LNCaP clone FGC (cell line): ENCODE measurements at places on chromosomes 1 and 21.

DNA sequence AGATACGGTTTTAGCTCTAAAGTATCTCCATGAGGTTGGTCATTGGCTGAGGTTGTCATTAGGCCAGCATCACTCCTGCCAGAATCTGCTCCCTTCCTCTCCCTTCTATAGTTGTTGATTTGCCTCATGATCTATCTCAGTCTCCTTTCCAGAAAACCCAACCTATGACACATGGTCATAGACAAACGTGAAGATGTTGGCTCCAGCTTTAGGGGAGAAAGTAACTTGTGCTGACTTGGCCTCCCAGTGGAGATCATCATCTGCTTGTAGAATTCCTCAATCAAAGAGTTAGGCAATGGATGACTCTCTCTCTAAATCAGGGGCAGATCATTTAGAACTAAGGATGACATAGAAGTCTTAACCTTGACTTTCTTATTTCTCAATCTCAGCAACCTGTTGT is 894.4 kb downstream of the TTLL7 start:
- no peak for DNase-seq

DNA sequence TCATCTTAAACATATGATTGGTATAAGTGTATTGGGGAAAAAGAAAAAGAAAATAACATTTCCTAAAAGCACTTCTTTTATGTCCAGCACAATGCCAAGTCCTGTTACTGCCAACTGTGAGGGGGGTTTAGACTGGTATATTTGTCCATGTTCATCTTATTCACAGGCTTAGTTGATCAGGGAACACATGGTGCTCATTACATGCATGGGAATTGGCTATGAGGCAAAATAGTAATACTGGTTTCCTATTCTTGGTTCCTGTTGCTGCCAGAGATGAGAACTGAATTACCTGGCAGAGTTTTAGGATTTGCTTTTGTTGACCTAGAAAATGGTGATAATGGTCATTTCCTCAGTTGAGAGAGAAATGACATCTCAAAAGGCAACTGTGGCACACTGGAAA is 398.8 kb downstream of the DUSP10 start:
- DNase-seq = no peak

GRCh38 chr21:32587120-32587519 is 1.8 kb upstream of the TCP10L start:
- no peak for DNase-seq

DNA sequence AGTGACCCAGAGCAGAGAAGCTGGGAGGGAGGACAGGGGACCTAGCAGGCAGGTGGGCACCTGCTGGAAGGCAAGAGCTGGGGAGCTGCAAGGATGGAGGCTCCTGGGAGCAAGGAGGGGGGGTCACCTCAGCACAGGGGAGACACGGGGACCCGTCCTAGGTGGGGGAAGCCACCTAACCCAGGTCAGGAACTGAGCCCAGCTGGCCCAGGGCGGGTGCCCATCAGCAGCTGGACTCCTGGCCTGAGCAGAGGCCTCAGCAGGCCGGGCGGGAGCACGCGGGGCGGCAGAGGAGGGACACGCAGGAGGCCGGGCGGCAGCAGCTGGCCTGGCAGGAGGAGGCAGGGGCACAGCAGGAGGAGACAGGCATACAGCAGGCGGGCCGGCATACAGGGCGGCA is 949 bp downstream of the KRTAP10-1 start:
- no peak for DNase-seq

DNA sequence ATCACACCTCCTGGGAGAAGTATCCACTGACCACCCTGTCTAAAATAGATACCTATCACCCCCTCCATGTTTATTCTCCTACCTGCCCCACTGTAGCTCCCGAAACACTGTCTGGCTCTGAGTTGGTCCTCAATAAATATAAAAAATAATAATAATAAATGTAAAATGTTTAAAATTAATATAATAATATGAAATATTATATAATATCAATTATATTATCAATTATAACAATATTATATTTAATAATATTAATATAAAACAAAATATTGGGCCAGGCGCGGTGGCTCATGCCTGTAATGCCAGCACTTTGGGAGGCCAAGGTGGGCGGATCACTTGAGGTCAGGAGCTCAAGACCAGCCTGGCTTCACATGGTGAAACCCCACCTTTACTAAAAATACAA is 52.3 kb upstream of the TIAM1 start:
- DNase-seq = no peak

DNA sequence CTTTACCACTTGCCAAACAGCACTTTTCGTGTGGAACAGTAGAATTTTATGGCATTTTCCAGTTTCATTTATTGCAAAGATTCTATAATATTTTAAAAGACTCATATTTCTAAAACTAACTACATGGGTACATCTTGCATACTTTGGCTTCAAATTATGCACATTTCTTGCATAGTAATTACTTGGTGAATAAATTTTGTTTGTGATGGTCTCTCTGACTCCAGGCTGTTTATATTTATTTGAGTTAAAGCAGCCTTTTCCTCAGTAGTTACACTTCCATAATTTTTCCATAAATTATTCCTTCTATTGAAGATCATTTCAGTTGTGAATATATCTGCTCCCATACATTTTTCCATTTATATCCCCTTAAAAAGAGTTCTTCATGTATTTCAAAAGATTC is 6.9 kb upstream of the NHLH2 start:
- DNase-seq = no peak

DNA sequence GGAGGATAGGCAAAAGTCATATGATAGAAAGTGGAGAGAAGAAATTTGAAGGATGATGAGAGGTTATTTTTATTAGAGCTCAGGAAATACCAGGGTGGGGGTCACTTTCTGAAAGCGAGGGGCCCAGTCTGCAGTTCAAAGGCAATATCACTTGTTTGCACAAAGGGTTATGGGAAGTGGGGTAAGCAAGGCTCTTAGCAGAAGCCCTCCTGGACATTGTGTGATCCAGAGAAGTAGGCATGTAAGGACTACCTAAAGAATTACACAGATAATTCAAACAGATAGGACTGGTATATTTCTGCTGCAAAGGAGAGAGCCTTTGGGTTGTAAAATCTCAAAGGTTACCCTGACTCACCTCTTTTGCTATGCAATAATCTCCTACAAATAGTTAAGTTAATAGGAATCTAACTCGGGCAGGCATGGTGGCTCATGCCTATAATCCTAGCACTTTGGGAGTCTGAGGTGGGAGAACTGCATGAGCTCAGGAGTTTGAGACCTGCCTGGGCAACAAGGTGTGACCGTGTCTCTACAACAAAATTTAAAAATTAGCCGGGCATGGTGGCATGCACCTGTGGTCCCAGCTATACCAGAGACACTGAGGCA is 25.2 kb upstream of the PRRC2C start:
- DNase-seq = no peak

DNA sequence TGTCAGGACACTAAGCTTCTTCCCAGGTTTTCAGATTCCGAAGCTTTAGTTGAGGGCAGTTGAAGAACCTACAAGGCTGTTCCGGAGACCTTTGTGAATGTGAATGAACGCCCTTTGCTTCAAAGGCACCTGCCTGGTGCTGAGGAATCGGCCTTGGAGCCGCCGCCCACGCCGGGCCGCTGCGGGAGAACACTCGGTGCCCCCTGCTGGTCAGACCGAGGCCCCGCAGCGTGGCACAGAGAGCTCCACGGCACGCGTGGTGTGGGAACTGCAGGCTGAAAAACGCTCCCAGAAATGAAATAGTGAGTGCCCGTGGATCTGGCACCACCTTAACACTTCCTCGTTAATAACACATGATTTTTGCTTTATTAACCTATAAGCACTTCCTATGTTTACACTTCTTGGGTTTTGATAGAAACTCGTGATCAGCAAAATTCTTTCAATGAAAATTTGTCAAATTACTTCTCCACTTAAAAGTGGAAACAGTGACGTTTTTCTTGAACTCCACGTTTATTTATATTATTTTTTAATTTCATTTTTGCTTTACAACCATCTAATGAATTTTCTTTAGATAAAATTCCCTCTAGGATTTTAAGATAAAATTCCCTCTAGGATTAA is 460.6 kb downstream of the DSCAM start:
- no peak for DNase-seq

GRCh38 chr1:56901716-56902115 is 47.1 kb downstream of the C8A start:
- DNase-seq = no peak

DNA sequence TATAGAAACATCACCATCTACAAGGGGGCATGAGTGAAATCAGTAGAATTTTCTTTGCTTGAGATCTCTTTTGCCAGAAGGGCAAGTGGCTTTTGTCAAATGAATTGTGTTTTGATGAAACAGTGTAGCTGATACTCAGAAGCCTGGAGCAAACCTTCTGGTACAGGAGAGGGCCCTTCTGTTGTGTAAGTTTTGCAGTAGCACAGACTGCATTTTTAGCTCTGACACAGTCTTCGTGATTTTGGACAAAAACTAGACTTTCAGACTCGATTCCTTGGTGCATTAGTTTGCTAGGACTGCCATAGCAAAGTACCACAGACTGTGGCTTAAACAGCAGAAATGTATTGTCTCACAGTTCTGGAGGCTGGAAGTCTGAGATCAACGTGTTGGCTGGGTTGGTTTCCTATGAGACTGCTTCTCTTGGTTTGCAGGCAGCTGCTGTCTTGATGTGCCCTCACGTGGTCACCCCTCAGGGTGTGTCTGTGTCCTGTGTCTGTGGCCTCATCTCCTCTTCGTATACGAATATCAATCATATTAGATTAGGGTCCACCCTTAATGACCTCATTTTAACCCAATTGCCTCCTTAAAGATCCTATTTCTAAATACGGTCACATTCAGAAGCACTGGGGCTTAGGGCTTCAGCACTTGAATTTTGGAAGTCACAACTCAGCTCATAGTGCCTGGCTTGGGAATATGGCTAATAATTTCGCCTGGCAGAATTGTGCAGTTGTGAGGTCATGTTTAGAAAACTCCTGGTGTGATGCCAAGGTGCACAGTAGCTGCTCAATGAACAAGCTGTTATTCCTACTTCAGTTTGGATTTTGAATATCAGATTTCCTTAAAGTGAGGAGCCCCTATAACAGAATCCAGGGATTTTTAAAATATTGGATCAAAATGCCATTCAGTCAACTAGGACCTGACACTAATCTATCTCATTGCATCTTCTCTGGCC is 21.2 kb upstream of the DISC1 start:
- DNase-seq = no peak

DNA sequence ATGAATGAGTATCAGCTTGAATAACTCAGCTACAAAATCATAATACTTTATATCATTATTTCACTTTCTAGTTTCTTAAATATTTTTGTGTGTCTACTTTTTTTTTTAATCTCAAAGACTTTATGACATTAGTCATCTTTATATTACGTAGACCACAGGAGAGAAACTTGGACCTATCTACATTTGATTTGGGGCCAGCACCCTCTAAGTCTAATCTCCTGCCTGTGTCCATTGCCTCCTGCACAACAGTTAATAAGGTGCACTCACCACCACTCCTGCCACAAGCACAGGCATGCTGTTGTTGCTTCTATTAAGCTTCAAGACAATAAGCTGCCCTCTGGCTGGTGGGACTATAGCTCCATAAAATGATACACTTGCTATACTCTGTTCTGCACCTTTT is 70.4 kb downstream of the DIRAS3 start:
- DNase-seq = no peak

- no peak for DNase-seq
These were observed 469.8 kb downstream of the NCAM2 start for GRCh38 chr21:21468003-21468402.

DNA sequence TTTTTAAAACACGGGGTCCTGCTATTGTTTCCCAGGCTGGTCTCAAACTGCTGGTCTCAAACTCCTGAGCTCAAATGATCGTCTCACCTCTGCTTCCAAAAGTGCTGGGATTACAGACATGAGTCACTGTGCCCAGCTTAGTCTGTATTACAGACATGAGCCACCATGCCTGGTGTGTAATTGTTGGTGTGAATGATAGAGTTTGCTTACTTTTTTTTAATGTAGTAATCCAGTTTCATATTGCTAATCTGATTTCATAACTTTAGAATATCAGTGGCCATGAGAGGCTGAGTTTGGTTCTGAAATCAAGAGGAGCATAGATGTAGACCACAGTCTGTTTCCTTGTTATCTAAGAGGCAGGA is 3.4 kb downstream of the EPB41 start:
- DNase-seq = no peak

DNA sequence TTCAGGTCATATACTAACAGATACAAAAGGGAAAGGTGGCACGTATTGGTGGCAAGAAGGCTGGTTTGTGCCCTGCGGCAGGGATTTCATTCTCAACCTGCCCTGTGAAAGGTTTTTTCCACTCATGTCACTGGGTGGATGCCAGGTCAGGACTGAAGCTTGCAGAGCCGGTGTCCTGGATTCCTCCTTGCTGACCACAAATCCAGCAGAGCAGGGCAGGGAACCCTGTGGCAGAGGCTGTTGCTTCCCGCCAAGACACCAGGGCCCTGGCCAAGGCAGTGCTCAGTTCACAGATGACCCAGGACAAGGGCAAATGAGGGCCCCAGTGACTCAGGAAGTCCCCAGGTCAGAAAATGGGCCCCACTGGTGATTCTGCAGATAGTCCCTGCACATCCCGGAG is 16.4 kb downstream of the BSND start:
- peak; percentile 15 for DNase-seq

DNA sequence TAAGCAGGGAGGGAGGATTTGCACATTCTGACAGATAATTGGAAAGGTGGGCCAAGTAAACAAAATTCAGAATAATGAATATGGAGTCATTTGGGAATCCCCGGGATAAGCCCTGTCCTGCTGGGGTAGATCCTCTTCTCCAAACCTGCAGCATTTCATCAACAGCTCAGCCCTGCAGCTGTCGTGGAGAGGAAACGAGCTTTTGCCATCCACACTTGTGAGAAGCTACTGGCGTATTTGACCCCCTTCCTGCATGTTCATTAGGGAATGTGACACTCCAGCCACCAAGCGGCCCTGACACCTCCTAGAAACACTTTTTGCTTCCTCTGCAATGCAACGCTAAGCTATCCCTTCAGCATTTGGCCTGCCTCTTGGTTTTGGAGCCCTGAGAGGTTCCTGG is 8.0 kb upstream of the LEFTY2 start:
- DNase-seq = no peak

DNA sequence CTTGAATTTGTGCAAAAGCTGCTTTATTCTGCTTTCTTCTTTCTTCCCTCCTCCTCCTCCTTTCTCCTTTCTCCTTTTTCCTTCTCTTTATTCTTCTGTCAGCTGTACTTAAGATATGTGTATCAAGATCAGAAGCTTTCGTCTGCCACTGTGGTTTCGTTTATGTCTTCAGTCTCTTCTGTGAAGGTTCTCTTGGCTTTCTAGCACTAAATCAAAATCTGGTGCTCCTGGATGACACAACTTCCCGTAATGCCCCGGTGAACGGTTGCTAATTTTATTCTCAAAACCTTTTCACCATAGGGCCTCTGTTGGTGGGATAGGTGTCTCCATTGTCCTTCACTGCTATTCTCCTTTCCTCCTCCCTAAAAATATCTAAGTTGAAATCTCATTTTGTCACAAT is 5.0 kb downstream of the ATF6 start:
- DNase-seq = no peak

DNA sequence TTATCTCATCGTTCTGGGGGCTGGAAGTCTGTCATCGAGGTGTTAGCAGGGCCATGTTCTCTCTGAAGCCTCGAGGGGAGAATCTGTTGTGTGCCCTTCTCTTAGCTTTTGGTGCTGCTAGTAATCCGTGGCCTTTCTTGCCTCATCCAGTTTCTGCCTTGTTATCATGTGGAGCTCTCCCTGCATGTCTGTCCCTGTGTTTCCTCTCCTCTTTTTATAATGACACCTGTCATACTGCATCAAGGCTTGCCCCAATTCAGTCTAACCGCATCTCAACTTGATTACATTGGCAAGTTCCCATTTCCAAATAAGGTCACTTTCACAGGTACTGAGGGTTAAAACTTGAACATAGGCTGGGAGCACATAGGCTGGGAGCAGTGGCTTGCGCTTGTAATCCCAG is 82.6 kb upstream of the CNIH3 start:
- DNase-seq = no peak

- no peak for DNase-seq
These were observed 7.1 kb downstream of the BECN2 start for GRCh38 chr1:241964550-241965282.
